ENCODE measurements at places on chromosomes 12 and 14.

DNA sequence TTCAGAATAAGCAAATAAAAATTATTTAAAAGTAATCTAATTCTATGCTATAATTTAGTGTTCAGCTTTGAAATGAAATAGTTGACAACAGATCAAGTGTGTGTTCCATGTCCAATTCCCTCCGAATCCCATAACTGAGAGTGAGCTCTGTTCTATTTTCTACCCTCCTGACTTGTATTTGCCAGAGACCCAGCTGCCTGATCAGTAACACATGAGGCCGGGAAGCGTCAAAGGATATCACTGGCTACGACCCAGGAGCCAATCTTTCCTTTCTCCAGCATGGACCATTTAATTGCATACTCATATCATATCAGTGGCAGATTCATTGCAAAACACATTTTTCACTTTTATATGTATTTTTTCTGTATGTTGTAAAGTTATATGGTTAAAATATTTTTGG is 108.8 kb upstream of the TSPAN8 start:
- DNase-seq = peak; percentile 16

DNA sequence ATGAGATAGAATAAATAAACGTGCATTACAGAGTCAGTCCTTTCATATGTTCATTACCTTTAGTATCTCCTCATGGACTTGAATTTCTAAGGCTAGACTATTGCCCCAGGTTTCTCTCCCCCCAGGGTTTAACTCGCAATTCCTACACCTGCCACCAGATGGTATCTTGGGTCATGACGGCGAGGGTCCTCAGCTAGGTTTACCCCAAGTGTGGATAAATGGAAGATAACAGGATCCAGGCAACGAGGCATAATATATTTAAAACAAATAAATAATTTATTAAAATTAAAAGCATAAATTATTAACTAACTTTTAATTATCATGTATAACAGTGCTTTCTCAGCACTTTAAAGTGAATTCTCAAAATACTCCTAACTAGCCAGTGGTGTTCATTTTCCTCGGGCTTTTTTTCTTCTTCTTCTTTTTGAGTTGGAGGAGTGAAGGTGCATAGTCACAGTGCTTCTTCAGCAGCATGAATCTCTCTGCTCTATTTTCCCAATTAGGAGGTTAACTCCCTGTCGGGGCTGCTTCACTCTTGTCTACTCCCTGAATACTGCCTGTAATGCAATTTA is 243.5 kb upstream of the CAND1 start:
- no peak for DNase-seq

GRCh38 chr14:33369041-33369440 is 430.4 kb downstream of the NPAS3 start:
- no peak for DNase-seq

DNA sequence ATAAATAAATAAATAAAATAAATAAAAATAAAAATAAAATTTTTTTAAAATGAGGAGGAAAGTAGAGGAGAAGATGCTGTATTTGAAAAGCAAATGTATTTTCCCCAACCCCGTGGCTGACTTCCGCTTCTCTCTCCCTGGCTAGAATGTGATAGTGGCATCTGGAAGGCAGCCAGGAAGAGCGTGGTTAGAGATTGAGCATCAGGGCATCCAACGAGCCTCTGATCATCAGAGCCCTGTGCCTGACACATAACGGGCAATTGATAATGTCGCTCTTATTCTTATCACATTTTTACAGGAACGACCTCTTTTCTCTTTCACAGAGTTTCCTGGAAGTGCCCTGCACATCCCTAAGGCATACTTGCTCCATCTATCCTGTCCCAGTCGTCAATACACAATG is 496.9 kb upstream of the TMEM132C start:
- DNase-seq = no peak

DNA sequence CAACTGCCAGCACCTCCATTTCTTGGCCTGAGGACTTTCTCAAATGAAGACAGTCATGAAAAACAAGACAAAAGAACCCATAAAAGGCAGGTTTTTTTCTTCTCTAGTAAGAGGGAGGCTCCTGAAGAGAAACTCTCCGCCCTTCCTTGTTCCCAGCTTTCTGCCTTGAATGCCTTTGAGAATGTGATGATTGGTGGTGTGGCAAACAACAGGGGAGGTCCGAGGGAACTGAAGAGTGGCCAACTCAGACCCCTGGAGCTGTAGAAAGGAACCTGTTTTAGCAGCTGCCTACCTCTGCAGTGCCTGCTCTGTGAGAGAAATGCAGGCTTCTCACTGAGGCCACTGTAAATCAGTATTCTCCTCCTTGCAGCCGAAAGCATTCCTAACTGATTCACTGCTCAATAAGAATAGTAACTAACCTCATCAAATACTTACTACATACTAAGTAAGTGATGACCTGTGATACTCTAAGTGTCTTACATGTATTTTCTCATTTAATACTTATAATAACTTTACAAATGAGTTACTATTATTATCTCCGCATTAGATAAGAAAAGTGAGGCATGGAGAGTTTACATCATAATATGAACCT is 16.7 kb upstream of the ERC1 start:
- DNase-seq = no peak

DNA sequence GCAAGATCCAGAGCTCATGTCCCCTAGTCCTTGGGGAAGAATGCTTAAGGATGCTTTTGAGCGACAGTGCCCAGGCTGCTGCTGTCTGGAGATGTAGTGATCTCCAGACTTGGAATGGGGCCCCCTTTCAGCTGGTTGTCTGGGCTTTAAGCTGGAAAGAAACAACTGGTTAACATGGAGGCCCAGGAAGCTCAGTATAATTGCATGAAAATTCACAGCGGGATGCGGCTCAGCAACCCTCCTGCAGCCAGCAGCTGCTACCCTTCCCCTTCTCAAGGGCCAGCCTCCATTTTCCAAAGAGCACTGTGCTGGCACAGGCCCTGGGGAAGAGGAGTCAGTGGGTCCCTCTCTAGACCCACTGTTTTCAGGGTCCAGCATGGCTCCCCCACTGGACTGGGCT is 26.3 kb downstream of the RAB35 start:
- DNase-seq = no peak

- no peak for DNase-seq
Observed at GRCh38 chr12:98819821-98820404, 174.8 kb downstream of the APAF1 start.

GRCh38 chr12:101671157-101671791 is 26.2 kb upstream of the CHPT1 start:
- peak; percentile 23 for DNase-seq

DNA sequence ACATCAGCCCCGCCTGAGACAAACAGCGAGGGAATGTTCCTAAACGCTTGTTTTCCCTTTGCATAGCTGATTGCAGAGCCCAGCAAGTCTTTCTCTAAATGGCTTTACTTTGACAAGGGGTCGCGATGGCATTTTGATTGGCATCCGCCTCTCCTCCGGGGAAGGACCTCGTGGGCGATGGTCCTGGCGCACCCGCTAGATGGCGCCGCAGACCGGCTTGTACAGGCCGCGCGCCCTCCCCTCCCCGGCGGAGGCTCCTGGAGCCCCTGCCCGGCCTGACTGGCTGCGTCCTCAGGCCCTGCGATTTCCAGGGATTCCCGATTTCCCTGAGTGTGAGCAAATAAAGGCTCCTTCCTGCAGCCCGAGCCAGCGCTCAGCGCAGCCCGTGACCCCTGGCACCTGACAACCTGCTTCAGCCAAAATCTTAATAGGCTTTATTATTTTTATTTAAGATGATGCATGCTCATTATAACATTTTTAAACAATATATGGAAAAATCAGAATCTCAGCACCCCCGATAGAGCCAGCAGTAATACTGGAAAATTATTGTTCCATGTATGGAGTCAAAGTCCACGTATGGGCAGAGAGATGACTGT is 468.3 kb downstream of the AACS start:
- DNase-seq = no peak

Measured in lower leg skin (tissue), 4 donors.